ENCODE measurements at places on chromosomes 3 and 15.

DNA sequence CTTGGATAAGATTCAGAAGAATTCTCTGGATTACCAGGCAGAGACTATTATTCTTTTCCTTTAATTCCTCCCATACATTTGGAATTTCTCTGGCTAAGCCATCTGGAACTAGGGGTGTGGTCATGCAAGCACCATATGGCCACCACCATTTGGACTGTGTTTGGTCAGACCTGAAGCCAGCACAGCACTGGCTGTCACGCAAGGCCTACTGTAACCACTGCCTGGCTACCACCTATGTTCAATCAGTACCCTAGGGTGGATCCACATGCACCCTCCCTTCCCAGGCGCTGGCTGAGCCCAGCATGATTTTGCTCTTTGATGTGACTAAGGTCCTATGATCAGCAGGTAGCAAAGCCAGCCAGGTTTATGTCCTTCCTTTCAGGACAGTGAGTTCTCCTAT, 287.8 kb upstream of the GOLIM4 start:
- no peak for DNase-seq

- DNase-seq: no peak
Observed at GRCh38 chr3:160445854-160446253, 3.7 kb downstream of the TRIM59 start.

GRCh38 chr15:83943849-83944404, 290.0 kb downstream of the ADAMTSL3 start:
- no peak for DNase-seq

GRCh38 chr3:72306800-72307341, 521.9 kb upstream of the PROK2 start:
- DNase-seq: no peak

DNA sequence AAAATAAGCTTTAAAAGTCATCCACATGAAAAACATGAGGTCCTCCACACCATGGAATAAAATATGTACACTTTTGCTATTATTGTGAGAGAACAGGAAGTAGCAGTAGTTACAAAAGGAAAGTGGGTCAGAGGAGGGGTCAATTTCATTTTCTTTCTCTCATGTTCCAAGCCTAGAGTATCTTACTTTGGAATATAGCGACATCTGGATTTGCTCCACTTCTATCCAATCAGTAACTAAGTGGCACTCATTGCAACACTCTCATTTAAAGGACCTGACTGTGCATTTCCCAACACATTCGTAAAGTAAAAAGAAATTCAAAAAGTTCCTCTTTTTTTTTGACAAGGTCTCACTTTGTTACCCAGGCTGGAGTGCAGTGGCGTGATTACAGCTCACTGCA, 637.3 kb downstream of the TUSC7 start:
- no peak for DNase-seq

- DNase-seq: no peak
Observed at GRCh38 chr3:21795921-21796320, 44.9 kb upstream of the ZNF385D start.

- no peak for DNase-seq
Observed at GRCh38 chr3:166052440-166052839, 215.2 kb upstream of the BCHE start.

- DNase-seq: no peak
Observed at GRCh38 chr3:24311881-24312280, 182.8 kb downstream of the THRB start.
